ENCODE measurements at places on chromosomes 1 and 21. TPM values are rescaled to one million over a fixed set of nuclear protein-coding genes. Genes with fewer than 3 reads are reported as not detected.
A peak's percentile ranks its signal among the peaks of the same experiment; 100 is the strongest.

H3-3A gene
- total RNA-seq = 505 TPM

GRCh38 chr21:17402937-17403336 is 109.9 kb upstream of the CXADR start:
- no peak for DNase-seq

DNA sequence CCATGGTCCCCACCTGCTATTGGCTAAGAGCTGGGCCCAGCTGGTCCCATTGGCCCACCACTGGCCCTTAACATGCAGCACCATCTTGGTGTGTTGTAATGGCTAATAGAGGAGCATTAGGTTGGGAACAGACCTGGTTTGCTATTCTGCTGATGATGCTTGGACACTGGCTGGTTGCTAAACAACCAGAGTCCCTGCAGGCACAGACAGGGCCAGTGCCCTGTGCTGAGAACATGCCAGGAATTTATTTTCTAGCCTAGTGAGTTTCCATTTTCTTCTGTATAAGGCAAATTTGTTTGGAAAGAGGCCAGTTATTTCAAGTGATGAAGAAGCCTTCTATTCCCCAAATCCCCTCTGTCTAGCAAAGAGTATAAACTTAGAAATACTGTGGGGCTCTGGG is 42.9 kb upstream of the TDRD10 start:
- no peak for DNase-seq

DNA sequence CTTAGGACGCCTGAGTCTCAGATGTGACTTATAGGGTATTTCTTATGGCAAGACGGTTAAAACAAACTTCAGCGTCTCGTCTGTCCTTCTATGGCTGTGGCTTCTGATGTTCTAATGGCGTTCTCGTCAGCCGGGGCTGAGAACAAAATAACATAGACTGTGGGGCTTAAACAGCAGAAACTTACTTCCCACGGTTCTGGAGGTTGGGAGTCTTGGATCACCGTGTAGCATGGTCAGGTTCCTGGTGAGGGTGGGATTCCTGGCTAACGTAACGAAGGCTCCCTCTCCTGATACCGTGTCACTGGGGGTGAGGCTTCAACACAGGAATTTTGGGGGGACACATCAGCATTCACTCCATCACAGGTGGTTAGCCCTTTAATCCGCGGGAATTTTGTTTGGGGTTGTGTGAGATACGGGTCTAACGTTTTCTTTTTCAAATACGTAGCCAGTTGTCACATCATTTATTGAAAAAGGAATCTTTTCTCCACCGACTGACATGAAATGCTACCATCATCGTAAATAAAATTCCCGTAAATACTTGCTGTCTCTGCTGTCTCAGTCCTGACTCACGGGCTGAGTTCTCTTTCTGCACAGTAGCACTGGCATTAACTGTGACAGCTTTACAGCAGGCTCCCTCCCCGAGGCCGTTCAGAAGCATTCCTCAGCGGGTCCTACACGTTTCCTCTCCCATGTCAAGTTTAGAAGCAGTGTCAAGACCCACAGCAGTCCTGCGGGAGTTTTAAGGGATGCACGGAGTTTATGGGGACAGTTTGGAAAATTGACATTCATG is 8.1 kb upstream of the POFUT2 start:
- DNase-seq = peak; percentile 83

All from osteocyte (in vitro differentiated cells).